T-cell (primary cell): ENCODE measurements at places on chromosomes 4 and X.

GRCh38 chrX:109372716-109373115, 109.2 kb downstream of the GUCY2F start:
- no peak for DNase-seq

GRCh38 chr4:170425521-170426143, 335.9 kb upstream of the AADAT start:
- DNase-seq: no peak

- no peak for DNase-seq
Observed at GRCh38 chr4:141473026-141473540, 163.3 kb upstream of the IL15 start.

DNA sequence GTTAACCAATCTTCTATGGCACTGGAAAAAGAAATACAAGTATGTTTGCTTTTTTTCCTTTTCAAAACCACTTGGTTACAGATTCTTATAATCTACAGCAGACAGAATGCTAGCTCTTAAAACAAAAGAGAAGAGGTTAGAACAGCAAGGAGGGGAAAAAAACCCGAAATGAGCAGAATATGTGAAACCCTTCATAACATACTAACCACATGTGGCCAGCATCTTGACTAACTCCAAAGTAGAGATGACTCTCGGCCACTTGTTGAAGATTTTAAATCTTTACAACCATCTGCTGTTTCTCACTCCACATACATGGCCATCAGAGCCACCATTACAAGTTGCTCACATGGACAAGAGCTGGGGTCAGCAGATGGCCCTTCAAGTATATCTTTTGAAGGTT, 100.3 kb downstream of the PAPSS1 start:
- no peak for DNase-seq

DNA sequence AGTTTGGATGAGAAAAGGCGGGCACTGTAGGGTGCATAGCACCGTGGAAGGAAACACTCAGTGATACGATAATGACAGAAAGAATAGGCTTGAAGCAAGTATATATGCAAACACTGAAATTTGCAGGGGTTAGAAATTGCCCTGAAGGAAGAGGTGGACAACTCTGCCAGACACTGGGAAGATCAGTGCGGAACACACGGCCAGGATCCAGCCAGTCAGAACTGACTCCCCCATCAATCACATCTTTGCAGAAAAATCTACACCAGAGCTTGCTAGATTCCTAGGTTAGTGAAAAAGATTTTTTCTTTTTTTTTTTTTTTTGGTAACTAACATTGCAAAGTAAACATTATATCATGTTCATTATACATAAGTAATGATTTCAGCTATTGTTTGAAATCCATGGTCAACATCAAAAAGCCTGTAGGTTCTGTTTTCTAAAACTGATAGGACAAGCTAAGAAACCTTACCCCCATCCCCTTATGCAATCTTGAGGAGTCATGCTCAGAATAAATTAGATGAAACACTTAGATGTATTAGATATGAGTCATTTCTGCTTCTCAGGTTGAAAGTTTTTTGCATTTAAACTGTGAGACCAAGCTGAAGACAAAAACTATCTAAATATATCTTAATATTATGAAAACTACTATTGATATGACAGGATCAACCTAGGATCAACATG, 38.9 kb downstream of the TRIML1 start:
- no peak for DNase-seq

DNA sequence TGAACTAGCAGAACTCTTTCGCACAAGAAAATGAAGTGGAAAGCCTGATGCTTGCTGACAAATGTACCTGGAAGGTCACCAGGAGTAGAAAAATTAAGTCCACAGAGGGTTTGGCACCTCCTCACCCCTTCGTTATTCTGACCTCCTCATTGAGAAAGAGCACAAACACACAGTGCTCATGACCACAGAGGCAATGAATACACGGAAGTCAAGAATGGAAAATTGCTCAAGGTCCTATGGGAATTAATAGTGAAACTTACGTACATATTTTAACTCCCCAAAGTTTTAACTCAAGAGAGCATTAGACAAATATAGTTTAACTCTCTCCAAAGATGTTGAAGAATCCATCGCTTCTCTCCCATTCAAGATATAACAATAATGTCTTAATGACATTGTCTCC, 83.6 kb upstream of the CAMK2D start:
- no peak for DNase-seq

DNA sequence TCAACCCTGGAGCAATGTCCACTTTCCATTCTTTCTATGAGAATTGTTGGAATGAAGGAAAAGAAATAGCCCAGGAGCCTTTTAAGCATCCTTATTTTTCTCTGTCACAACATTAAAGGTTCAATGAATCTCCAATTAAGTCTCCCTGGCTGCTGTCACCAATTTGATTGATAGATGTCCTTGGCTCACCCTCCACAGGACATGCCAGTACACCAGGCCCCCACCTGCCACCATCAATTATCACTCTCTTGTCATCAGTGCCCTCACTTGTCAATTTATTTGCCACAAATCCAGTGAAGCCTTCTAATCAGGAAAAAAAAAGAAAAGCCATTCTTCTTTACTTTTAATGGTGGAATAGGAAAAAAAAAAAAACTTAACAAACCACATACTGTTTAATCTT, 453.6 kb downstream of the CENPC start:
- no peak for DNase-seq

DNA sequence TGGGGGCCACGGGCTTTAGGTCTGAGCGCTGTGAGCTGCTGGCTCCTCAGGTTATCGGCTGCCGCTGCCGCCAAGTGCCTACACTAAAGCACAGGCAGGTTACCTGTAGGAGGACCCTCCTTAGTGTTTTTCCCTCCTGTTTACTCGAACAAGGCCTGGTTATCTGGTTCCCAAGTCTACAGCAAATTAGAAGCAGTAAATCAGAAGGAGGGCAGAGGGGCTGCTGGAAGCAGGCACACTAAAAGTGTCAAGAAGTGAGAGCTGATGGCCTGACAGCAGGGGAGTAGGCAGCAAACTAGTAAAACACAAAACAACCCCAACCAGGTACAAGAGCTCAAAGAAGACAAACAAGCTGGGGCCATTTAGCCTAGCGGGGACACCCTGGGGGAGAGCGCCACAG, 125.0 kb upstream of the PJA1 start:
- no peak for DNase-seq

DNA sequence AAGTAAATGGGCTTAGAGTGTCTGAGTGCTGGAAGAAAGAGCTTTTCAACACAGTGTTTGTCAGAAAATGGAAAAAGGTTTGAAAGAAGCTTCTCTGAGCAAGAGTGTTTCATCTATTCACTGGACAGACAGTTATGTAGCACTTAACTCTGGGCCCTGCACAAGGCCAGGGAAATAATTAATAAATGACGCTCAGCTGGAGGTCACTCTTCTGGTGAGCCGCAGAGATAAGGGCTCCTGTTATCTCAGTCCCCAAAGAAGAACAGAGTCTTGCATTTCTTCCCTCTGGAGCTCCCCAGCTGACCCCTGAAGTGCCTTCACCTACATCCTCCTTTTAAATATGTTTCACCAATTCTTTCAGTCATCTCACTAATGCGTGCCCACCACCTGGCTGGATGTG, 90.4 kb downstream of the SLC16A2 start:
- DNase-seq: no peak

- peak; percentile 10 for DNase-seq
Observed at GRCh38 chr4:37889849-37890800, 759 bp upstream of the TBC1D1 start.

DNA sequence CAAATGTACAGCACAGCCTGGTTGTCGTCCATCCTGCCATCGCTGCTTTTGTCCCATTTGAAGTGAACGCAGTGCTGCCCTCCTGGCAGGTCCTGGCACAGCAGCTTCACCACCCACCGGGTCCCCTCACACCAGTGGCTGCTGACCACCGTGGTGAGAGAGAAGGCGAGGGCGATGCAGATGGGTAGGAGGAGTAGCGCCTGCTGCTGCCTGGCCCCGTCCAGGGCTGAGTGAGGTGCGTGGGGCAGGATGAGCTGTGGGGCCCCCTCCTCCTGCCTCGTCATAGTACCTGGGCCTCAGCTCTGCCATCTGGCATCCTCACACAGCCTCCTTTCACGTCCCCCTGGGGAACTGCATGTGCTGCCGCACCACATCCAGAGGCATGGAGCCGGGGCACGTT, 1.8 kb downstream of the DCAF8L2 start:
- no peak for DNase-seq

- DNase-seq: no peak
Observed at GRCh38 chr4:176499518-176499917, 179.8 kb downstream of the SPCS3 start.

- no peak for DNase-seq
Observed at GRCh38 chr4:73505567-73505966, 24.0 kb downstream of the AFM start.

GRCh38 chr4:92047209-92047875, 256.4 kb upstream of the GRID2 start:
- DNase-seq: no peak

- DNase-seq: no peak
Observed at GRCh38 chr4:183588169-183588675, 70.8 kb downstream of the RWDD4 start.
